ENCODE measurements at places on chromosomes 13 and 19. TPM values are rescaled to one million over a fixed set of nuclear protein-coding genes. Genes with fewer than 3 reads are reported as not detected.

Gene CRLF1
- 34.3 TPM for total RNA-seq

Gene ZNF714
- total RNA-seq = 3.1 TPM

Gene ZNF549
- 6.2 TPM for total RNA-seq

- H3K4me1 ChIP-seq = no peaks in the 10 kb centered on the region
- no peaks in the 10 kb centered on the region for H3K36me3 ChIP-seq
- no peaks in the 10 kb centered on the region for H3K27me3 ChIP-seq
- H3K27ac ChIP-seq = no peak overlapping the region
Measured at GRCh38 chr19:5001615-5002014, 32.7 kb downstream of the KDM4B start.

DNA sequence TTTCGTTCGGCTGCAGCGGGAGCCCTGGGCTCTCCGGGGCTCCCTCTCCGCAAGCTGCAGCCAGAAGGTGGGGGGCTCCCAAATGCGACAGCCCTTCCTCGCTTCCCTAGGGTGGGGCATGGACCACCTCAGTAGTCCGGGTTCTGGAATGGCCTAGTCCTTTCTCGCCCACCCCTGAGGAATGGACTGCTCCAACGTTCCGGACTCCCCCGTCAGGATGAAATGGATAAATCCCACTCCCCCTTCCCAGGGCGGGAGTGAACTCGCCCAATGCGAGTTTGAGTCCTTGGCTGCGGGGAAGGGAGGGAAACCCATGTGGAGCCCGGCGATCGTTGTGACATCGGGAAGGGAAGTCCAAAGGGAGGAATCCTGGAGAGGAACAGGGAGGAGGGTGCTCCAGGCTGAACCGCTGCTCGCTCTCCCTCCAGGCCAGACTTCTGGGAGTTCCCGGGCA lies 5.5 kb downstream of the HRC start:
- H3K36me3 ChIP-seq = no peaks in the 10 kb centered on the region
- DNase-seq = peak; percentile 83
- H3K4me1 ChIP-seq = no peaks in the 10 kb centered on the region
- no peaks in the 10 kb centered on the region for H3K27me3 ChIP-seq
- peak overlapping the region; percentile 64 for H3K4me3 ChIP-seq

DNA sequence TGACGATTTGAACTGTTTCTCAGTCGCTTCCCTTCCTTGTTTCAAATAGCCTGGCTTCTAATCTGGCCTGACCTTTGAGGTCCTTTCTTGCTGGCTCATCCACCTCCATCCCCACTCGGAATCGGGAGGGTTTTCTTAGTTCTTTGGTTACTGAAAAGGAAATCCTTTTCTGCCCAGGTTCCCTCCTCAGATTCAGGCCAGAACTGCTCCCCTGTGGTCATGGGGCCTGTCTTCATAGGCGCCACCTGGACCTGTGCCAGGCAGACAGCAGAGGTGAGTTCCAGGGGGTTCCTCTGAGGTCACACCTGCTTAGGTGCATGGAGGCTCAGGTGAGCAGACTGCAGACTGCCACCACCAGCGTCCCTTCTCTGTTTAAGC lies 62.4 kb downstream of the AKAP11 start:
- H3K36me3 ChIP-seq = no peaks in the 10 kb centered on the region
- no peaks in the 10 kb centered on the region for H3K27me3 ChIP-seq
- H3K4me3 ChIP-seq = no peak overlapping the region
